ENCODE measurements at places on chromosomes 6 and 20.

GRCh38 chr6:136463743-136464142 lies 86.5 kb downstream of the MAP7 start:
- DNase-seq = no peak

- no peak for DNase-seq
These were observed 131.2 kb upstream of the CDYL start for GRCh38 chr6:4644996-4645395.

DNA sequence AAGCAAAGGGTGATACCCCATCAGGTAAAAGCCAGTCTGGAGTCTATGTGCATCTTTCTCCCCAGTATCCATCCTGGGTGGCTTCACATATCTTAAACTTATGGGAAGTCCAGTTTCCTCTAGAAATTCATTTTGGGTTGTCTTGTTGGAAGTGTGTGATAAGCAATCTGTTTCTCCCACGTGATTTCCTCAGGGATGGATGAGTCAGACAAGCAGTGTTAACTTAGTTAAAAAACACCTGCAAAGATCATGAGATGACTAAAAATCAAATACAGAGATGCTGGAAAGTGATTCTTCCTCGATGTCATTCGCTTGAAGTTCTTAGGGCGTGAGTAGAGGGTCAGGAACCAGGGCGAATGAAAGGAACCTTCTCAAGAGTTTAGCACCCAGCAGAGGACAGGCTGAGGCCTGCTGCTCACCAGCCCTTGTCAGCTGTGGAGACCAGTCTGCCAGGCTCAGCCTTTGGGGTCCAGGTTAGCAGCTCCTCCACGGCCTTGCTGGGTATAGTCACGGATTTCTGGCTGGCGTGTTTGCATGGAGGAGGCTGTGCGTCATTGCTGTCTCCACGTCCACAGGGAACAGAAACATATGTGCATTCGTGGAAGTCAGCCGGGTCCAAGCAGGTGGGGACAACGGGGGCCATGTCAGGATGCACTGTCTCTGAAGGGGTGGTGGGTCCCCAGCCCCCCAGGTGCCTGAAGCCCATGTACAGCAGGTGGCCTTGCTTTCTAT lies 2.8 kb upstream of the PNPLA1 start:
- DNase-seq = no peak

DNA sequence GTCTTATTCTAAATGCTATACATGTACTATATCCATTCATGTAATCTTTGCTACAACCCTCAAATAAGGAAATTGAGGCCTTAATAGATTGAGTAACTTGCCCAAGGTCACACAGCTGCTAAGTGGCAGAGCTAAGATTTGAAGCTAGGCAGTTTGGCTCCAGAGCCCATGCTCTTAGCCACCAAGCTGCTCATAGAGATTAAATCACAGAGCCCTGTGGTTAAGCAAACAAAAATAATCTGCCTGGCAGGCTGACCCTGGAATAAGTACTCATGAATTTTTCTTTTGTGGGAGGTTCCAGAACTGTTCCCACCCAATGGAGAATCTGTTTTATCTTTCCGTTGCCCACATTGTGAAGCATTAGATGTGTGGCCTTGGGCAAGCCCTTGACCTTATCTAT lies 7.4 kb downstream of the AAR2 start:
- no peak for DNase-seq

GRCh38 chr6:121917834-121918559 lies 481.5 kb upstream of the HSF2 start:
- DNase-seq = no peak

GRCh38 chr6:25105070-25105925 lies 169.5 kb upstream of the RIPOR2 start:
- DNase-seq = no peak

- no peak for DNase-seq
These were observed 48.5 kb downstream of the PTPRK start for GRCh38 chr6:128471907-128472306.

GRCh38 chr20:25469558-25469957 lies 62.1 kb downstream of the GINS1 start:
- no peak for DNase-seq

Data from brain pericyte (primary cell).